ENCODE measurements at places on chromosomes 2 and 18.

DNA sequence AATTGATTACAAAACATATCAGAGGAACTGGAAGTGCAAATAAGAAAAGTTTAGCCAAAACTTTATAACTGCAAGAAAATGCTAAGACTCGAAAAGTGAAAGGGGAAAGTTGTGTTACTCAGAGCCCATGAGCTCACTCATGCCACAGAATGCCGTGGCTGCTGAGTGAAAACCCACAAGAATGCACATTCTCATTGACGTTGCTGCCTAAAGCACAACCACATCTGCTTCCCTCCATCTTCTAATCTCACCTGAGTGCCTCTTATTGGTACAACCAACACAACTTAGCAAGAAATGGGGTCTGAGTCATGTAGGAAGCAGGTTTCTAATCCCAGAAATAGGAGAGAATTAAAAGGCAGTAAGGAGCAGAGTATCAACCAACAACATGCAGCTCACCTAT lies 259.7 kb downstream of the LNPK start:
- no peak for DNase-seq

DNA sequence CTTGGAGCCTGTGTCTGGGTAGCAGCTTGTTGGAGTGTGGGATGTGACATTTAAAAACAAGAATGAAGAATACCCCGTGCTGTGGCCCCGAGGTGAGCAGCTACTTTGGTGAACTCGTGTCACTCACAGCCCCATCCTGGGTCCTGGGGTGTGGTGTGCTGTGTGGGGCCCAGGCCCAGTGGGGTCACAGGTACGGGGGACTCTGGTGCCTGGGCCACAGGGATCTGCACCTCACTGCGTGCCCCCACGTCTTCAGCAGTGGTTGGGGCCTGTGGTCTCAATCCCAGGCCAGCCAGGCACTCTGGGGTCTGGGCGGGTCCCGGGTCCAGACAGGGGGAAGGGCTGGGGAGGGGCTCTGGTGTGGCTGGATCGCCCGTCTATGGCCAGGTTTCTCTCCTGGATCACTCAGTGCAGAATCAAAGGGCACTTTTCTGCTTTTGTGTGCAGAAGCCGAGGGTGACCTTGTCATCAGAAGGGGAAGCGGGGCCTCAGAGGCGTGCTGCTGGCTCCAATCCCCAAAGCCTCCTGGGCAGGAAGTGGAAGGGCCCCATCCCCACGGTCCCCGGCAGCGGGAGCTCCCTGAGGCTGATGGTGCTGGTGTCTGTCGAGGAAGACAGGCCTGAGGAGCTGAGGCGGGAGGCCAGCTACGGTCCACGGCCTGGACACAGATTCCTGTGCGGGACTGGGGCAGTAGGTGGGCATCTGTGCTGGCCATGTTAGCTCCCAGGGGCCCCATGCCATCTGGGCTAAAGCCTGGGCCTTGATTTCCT lies 1.4 kb downstream of the GPR35 start:
- no peak for DNase-seq

- DNase-seq: no peak
Measured at GRCh38 chr2:200821686-200822245, 10.1 kb downstream of the BZW1 start.

DNA sequence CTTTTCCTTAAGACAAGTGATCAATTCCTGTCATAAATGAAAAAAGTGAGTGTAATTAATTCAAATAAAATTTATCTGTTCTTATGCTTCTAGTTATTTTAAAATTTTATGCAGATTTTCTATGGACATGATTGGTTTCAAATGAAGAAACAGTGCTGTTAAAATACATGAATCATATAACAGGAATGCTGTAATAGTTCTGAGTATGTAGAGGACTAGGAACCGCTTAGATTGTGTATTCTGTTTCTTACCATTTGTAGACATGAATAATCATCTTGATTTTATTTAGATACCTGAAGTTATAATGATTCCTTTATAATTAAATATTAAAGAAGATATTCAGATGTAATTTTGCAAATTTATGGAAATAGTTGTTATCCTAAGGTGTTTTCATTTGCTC lies 3.5 kb downstream of the ACTR2 start:
- DNase-seq: no peak

DNA sequence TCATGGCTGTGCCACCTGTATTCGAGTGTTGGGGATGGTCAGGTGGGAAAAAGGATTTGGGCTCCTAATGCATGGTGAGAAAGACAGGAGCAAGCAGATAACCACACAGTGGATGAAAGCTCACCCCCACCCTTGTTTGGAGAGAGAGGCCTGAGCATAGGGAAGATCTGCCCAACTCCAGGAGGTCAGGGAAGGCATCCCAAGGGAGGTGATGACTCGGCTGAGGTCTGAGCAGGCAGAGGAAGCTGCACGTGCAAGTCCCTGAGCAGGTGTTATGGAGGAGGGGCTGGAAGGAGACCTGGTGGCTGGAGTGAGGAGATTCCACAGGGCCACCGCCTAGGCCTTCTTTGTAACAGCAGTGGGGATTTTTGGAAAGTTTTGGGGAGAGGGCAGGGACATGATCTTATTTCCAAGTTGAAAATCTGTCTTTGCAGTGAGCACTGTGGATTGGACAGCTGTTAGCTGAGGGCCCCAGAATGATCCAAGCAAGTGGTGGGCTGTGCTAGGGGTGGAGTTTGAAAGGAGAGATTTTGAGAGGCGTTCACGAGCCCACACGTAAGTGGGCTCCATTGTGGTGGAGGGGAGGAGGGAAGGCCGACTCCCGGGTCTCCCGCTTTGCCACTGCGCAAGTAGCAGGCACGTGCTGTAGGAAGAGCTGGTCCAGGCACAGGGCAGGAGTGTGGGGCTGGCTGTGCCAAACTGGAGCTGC lies 228.5 kb downstream of the GLI2 start:
- DNase-seq: no peak

DNA sequence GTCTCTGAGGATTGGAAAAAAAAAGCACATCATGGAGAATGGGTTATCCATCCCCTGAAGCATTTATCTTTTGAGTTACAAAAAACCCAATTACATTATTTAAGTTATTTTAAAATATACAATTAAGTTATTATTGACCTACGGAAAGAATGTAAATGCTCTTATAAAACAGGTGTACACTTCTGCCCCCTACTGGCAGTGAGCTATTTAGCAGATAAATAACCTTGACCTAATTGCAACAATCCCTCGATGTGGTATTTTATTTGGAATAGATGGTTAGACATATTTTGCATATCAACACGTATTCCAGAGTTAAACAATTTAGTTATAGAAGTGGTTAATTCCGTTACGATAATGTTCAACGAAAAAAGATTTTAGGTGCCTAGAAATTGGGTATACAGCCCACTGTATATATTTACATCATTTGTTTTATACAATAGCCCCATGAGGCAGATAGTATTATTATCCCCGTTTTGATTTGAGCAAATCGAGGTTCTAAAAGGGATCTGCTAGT lies 9.1 kb upstream of the DAW1 start:
- DNase-seq: peak; percentile 14

- DNase-seq: no peak
Measured at GRCh38 chr2:114472246-114472645, 29.8 kb downstream of the DPP10 start.

Data from CD4-positive, CD25-positive, alpha-beta regulatory T cell (primary cell).